Effector memory CD8-positive, alpha-beta T cell (primary cell): ENCODE measurements at places on chromosomes 1 and 21.
A peak's percentile ranks its signal among the peaks of the same experiment; 100 is the strongest.

DNA sequence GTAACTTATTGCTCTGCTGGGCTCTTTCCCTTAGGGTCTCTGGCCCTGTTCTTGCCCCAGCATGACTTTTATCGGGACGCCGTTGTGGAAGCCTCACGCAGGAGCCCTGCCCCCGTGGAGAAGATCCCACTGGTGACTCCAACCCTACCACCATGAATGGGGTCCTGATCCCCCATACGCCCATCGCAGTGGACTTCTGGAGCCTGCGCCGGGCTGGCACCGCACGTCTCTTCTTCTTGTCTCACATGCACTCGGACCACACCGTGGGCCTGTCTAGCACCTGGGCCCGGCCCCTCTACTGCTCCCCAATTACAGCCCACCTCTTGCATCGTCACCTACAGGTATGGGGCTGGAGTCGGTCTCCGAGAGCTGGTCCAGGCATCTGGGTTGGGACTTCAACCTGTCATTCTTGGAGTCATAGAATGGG lies 322 bp downstream of the DCLRE1B start:
- no peak for DNase-seq

- DNase-seq = peak; percentile 66
Measured at GRCh38 chr1:19462781-19463503, 22.4 kb downstream of the CAPZB start.

DNA sequence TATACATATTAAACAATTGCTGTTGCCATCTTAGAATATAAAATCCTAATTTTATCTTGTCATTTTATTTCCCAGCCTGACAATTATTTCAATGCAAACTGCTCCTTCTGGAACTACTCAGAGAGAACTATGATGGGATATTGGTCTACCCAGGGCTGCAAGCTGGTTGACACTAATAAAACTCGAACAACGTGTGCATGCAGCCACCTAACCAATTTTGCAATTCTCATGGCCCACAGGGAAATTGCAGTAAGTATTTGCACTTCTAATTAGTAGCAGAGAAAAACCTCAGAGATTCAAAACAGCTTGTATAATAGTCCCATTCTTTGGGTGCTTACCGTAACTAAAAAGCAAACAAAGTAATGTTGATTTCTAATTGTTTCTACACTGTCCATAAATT lies 167.2 kb downstream of the ADGRL2 start:
- no peak for DNase-seq

GRCh38 chr1:10186331-10187025 lies 23.9 kb upstream of the KIF1B start:
- no peak for DNase-seq

DNA sequence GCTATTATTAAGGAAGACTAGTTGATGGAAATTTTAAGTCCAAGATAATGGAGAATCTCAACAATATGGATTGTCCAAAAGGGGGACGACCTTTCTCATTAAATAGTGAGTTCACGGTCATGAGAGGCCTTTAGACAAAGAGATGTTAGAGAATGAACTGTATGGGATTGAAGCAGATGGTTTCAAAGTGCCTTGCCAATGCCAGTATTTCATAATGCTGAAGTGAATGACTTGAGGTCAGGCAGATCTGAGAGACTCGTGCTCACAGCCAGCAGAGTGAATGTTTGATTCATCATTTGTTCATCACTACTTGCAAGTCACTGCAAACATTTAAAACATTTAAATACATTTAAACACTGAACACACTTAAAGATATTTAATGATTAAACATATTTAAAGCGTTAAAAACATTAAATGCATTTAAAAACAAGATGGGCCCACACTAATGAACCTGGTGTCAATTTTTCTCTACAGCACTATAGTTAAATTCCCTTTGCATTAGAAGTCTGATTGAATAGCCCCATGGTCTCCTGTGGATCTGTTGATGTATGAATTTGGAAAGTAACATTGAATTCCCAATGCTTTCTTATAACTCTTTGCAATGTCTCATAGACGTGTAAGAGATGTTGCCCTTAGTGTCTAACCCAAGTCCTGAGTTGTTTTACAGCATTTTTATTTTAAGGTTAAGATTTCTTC lies 80.7 kb downstream of the TGFB2 start:
- DNase-seq = no peak

GRCh38 chr1:51313961-51314777 lies 16.2 kb downstream of the TTC39A start:
- DNase-seq = no peak

DNA sequence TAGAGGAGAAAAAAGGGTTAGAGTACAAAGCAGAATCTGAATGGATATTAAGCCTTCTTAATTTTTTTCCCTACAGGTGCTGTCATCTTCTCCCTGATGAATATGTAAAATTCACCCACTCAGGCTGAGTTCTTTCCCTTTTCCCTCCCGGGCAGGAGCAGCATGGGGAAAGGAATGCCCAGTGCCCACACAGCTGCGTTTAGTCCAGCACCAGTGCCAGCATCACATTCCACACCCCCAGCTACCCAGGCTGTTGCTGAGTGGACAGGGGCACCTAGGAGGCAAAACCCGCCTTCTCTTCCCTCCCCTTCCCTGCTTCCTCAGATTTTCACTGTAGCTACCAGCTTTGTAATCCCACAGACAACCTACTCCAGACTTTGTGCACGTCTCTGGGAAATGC lies 3.4 kb upstream of the CADM3 start:
- DNase-seq = no peak
